Stimulated activated CD4-positive, alpha-beta T cell treated with anti-CD3 and anti-CD28 coated beads, Interleukin-15, amount 100 ng/mL, for 1 hour (primary cell): ENCODE measurements at places on chromosomes 16 and 17.

GRCh38 chr17:18314059-18314730 is 599 bp downstream of the TOP3A start:
- DNase-seq = no peak

DNA sequence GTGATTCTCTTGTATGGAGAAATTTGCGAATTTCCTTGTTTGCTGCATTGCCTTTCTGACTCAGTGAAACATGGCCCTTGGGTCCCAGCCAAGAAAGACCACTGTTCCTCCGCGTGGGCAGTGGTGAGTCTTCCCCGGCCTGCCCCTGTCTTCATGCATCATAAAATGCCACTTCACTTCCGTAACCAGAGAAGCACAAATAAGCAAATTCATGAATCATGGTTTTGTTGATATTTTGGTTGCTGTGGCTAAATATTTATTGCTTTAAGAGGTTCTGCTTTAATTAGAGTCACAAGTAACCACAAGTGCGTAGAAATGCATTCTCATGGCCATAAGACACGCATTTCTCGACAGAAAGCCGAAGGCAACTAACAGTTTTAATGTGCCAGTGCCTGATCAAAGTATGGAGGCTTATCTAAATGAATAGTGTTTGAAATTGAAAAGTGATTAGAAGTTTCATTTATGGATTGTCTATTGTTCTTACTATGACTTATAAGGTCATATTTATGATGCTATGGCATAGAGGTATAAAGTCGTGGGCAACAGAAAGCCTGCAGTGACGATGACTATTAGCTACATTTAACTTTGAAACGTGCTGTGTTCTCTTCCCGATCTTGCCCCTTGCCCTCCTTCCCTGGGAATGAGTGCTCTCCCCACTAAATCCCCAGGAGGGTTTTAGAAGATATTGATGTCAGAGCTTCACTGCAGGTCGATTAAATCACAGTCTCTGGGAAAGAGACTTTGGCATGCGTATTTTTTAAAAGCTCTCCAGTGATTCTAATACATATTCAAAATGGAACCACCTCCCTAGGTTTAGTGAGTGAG is 76.0 kb downstream of the WIPI1 start:
- DNase-seq = no peak

DNA sequence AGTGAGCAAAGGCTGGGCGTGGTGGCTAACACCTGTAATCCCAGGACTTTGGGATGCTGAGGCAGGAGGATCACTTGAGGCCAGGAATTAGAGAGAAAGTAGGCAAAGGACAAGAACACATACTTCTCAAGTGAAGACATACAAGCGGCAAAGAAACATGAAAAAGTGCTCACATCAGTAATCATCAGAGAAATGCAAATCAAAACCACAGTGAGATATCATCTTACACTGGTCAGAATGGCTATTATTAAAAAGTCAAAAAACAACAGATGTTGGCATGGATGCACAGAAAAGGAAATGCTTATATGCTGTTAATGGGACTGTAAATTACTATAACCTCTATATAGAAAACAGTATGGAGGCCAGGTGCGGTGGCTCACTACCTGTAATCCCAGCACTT is 12.2 kb upstream of the SLX4 start:
- DNase-seq = no peak

GRCh38 chr17:31492880-31493655 is 101.6 kb downstream of the RAB11FIP4 start:
- no peak for DNase-seq

GRCh38 chr16:79089735-79090284 is 510.7 kb downstream of the MAF start:
- DNase-seq = no peak

GRCh38 chr16:54473226-54473993 is 186.8 kb upstream of the IRX3 start:
- DNase-seq = no peak

DNA sequence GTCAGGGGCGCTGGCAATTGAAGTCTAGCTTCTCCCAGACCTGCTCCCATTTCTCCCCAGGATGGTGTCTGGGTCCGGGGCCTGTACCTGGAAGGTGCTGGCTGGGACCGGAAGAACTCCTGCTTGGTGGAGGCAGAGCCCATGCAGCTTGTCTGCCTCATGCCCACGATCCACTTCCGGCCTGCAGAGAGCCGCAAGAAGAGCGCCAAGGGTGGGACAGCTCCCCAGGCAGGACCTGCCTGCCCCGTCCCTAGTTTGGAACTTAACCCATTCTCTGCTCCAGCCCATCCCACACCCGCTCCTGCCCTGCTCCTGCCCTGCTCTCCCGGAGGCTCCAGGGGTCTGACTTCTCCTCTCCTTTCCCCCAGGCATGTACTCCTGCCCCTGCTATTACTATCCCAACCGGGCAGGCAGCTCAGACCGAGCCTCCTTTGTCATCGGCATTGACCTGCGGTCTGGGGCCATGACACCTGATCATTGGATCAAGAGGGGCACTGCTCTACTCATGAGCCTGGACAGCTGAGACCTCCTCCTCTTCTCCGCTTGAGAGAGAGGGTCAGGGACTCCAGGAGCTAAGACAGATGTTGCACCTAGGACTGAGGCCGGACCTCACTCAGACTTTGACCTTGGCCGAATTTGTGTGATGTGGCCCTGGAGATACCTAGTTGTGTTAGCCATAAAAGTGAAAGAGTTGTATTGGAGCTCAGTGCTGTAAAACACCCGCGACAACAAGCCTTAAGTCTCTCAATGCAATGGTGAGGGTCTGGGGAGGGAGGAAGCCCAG is 814 bp upstream of the KDM6B start:
- no peak for DNase-seq

- no peak for DNase-seq
Observed at GRCh38 chr16:764848-765487, 4.4 kb downstream of the MSLN start.

- DNase-seq = no peak
Observed at GRCh38 chr17:59754552-59754951, 47.1 kb downstream of the VMP1 start.

- no peak for DNase-seq
Observed at GRCh38 chr16:83494459-83494858, 313.3 kb upstream of the HSBP1 start.

DNA sequence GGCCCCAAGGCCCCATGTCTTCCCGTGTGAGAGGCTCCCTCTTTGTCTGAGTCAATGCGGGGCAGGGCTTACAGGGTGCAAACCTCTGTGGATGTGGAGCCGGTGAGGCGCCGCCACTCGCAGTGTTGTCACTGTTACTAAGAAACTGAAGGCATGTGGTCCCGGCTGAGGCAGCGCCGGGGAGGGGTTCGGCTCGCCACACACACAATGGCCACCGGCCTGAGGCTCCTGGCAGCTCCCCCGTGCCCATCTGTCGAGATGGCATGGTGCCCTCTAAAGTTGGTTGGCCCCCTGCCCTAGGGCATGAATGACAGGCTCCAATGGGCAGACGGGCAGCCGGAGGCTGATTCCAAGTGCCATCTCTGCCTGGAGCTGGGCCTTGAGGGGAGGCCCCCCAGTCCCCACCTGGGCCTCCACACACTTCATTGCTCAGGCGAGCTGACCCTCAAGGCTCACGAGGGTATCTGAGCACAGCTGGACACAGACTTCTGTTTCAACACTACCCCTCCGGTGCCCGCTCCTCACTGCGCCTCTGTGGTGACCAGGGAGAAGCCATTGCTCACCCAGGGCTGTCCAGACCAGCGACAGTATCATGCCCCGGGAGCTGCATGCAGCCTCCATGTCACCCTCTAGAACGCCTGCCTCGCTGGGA is 137.2 kb downstream of the C16orf78 start:
- DNase-seq = no peak

GRCh38 chr17:28395968-28396367 is 10.0 kb downstream of the SLC46A1 start:
- DNase-seq = no peak

DNA sequence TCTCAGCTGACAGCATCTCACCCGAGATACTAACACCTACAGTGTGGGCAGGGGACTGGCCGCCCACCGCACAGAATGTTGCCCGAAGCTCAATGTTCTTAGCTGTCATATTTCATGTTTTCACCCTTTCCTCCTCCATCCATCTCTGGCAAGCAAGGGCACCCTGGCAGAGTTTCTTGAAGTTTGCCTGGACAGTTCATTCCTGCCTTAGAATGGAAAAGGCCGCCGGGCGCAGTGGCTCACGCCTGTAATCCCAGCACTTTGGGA is 37.6 kb upstream of the TEX2 start:
- no peak for DNase-seq

GRCh38 chr17:6554871-6555330 is 1.5 kb downstream of the PITPNM3 start:
- DNase-seq = no peak

- DNase-seq = no peak
Observed at GRCh38 chr17:75625813-75626486, 7.3 kb upstream of the SMIM5 start.

GRCh38 chr17:82297714-82298537 is 19.5 kb downstream of the CD7 start:
- peak; percentile 90 for DNase-seq

DNA sequence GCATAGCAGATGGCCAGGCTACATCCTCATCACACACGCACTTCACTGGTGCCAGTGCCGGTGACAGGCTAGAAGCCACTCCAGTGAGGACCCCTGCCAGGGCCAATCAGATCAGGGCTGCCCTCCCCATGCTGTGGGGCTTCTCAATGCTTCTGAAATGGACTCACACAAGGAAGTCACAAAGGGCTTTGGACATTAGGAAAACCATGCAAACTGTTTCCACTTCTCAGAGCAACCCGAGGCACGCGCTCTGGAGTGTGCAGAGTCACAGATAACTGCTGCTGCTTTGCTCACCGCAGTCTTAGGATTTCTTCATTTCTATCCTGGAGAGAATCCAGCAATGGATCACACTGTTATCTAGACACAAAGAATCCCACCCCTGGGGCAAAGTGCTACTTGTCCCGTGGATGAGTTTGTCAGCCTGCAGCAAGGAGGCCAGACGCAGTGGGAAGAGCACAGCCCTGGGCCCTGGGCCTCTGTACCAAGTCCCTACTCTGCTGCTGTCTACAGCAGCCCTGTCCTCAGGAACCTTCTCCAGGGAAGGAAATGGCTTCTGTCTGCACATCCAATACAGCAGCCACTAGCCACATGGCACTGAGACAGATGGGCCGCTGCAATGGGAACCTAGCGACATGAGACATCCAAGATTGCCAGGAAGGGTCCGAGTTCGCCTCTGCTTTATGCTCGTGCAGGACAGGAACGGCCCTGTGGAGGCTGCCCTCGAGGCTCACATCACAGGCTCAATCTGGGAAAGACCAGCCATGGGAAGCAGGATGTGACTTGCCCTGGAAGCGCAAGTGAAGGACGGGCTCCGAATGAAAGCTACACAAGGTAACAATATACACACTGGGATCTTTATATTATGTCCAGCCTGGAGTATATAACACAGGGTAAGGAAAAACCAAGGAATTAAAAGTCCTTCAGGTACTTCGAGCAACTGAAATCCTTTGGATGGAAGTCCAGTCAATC is 169.3 kb downstream of the ZFHX3 start:
- DNase-seq = no peak

DNA sequence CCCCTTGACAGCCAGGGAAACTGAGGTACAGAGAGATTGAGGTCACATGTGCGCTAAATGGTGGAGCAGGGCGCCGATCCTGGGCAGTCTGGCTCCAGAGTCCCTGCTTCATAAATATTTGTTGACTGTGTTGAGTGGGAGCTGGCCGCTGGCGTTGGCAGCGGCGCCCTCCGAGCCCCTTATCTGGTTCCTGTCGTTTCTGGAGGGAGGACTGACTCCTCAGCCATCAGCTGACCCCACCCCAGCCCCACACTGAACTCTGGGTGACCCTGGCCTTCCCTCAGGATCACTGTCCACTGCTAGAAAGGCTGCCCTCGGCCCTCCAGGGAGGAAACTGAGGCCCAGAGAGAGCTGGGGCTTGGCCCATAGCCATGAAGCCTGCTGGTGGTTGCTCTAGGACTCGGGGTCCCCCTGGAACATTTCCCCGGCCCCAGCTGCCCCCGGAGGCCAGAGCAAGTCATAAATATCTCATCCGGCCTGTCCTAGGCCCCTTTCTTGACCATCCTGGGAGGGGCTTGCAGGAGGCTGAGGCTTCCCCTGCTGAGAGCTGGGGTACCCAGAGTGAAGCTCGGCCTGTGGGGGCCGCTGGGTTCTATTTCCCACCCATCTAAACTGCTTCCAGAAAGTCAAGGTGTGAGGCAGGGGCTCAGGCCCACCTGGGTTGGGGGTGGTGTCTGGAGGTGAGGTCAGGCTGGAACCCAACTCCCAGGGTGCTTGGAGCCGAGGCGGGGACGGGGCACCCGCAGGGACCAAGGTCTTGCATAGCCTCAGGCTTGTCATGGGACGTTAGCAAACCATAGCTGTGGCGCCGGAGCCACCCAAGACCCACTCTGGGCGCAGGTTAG is 51.7 kb upstream of the GSE1 start:
- DNase-seq = no peak

- DNase-seq = no peak
Observed at GRCh38 chr17:78144147-78144719, 2.0 kb upstream of the C17orf99 start.

DNA sequence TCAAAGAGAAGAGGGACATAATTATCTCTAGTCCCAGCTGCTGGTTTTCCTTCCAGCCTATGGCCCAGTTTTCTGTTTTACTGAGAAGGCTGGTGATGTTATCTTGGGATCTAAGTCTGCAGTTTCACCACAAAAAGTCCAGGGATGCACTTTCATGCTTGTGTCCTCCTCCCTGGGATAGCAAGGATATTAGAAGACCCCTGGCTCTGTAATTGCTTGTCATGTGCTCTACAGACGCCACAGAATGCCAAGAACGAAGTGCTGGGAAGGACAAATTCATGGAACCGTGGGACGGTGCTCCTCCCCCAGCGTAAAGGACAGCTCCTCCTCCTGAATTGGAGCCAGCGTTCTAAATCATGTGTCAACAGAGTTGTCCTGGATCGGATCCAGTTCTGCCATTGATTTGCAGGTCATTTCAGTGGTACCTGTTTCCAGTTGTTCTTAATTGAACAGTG is 8.6 kb downstream of the MAPT start:
- DNase-seq = no peak

DNA sequence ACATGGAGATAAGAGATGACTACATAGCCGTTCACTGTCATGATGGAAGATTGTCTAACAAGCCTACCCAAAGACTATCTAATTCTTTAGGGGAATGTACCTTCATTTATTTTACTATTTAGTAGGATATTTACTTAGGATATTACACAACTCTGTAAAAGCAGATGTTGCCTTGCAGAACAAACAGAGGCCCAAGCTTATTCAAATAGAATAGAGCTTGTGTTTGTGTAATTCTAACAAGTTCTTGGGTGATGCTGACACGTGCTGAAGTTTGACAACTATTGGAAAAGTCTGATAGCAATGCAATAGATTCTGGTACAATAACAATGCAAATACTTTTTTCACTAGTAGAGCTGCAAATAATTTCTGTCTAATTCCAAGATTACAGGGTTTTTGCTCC is 447.6 kb downstream of the TOX3 start:
- DNase-seq = no peak

- no peak for DNase-seq
Observed at GRCh38 chr16:463071-463470, 37.6 kb downstream of the RAB11FIP3 start.
